Stimulated activated memory B cell treated with anti-CD40 and anti-IgM and Interleukin-4, amounts not matched to agents 10 μg/mL and 1 μg/mL and 100 μg/mL, for 72 hours (primary cell): ENCODE measurements at places on chromosomes 16 and 17.
A peak's percentile ranks its signal among the peaks of the same experiment; 100 is the strongest.

GRCh38 chr17:43418441-43419374, 19.9 kb downstream of the ARL4D start:
- ATAC-seq, result no peak

DNA sequence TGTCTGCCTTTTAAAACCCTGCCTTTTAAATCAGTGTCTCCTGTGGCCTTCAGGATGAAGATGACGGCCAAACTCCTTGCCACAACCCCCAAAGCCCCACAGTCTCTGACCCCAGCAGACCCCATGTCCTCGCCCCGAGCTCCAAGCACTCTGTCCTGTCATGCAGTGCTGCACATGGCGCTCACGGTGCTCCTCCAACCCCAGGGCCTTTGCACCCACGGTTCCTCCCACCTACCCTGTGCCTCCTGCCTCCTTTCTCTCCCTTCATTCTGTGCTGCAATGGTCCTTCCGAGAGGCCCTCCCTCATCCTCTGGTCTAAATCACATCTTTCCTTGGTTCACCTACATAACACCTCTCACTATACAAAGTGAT, 235.3 kb downstream of the KATNIP start:
- ATAC-seq, result no peak

- no peak for ATAC-seq
Observed at GRCh38 chr16:81843243-81843582, 64.1 kb downstream of the PLCG2 start.

- no peak for ATAC-seq
Observed at GRCh38 chr17:68843522-68843921, 111.7 kb downstream of the ABCA8 start.

DNA sequence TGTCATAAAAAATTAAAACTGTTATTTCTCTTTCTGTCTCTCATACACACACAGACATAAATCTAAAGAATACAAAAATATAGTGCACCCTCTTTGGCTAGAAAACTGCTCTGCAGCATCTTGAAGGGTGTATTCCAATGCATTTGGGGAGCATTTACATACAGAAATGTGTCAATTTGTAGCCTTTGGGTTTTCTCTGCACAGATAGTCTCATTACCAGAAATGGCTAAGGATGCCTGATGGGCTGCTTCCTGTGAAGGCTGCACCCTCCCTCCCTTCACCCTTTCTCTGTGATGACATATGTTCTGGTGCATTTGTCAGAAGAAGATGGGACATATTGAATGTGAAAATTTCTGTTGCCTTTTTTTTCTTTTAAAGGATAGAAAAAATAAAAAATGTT, 1239.3 kb downstream of the CDH11 start:
- ATAC-seq, result no peak

GRCh38 chr16:66521951-66522771, 27.8 kb downstream of the TK2 start:
- ATAC-seq, result peak; percentile 76

GRCh38 chr17:75688209-75688825, 21.2 kb downstream of the SAP30BP start:
- no peak for ATAC-seq

DNA sequence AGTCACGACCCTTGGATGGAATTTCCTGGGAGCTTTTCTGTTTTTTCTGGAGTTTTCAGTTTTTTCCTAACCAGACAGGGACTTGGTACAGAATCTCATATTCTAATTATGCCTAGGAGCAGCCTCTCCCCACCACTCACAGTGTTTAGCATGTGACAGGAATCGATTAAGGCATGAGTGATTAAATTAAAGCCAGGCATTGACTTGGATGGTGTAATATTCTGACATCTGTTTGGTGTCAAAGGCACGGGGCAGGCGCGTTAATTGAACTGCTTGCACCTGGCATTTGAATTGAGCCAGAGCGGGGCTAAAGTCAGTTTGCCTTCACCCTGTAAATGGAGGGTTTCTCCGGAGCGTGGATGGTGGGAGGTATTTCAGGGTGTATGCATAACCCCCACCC, 11.9 kb downstream of the MAPT start:
- no peak for ATAC-seq

GRCh38 chr16:13453325-13453724, 466.6 kb upstream of the ERCC4 start:
- ATAC-seq, result no peak

DNA sequence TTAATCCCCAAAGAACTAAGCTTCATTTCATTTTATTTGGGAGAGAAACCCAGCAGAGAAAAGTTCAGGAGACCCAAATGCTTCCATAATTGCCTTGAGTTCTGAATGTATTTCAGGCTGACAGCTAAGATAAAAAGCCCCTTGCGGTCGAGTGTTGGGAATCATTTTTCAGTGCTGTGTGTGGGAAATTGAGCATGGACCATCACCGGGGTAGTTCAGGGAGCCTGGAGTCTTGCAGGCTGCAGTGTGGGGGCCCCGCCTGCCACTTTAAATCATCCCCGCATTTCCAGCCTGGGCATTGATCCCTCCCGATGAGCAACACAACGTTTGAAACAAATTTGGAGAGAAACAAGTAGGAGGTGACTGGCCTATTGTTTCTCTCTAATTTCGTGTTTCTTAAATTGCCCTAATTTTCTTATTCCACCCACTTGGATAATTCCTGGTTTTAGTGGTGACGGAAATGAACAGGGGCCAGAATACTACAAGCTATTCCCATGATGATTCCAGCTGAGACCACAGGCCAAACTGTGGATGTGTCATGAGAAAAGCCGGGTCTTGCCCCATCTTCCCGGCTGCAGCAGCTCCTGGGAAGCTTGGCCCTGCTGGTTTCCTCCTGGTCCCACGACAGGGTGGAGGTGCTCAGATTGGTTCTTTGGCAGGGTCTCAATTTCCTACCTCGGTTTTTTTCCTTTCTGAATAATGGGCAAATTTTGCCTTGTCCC, 75.1 kb downstream of the FOXL1 start:
- no peak for ATAC-seq

DNA sequence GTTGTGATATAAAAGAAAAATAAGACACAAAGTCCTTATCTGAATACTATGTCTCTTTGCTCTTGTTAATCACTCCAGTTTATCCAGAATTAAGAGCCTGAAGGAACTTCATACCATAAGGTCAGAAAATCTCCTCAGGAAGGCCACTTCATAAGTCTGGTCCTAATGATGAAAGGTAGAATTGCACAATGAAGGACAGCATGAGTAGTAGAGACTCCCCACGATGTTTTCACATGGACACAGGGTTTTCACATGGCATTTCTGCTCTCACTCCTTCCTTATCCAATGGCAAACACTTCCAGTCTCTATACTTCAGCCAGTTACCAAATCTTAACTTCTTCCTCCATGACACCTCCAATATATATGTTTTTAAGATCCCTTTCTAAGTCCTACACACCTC, 10.2 kb upstream of the C17orf78 start:
- no peak for ATAC-seq

DNA sequence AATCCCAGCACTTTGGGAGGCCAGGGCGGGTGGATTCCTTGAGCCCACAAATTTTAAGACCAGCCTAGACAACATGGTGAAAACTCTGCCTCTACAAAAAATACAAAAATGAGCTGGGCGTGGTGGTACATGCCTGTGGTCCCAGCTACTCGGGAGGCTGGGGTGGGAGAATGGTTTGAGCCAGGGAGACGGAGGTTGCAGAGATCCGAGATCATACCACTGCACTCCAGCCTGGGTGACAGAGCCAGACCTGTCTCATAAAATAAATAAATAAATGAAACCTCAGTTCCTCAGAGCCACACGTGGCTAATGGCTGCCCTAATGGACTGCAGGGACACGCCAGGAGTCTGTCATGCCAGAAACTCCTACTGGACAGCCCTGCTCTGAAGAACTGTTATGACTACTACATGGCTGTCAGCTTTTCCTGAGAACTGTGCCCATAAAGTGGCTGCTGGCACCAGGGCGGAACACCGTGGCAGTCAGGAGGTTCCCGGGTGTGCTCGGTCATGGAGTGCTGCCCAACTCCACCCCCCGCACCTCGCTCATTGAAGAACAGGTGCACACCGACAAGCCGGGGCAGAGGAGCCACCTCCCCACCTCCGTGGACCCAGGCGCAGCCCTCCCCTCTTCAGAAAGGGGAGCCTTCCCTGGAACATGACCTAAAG, 4.3 kb downstream of the TMEM11 start:
- no peak for ATAC-seq

- ATAC-seq, result no peak
Observed at GRCh38 chr17:72618001-72618509, 474.4 kb downstream of the SLC39A11 start.

DNA sequence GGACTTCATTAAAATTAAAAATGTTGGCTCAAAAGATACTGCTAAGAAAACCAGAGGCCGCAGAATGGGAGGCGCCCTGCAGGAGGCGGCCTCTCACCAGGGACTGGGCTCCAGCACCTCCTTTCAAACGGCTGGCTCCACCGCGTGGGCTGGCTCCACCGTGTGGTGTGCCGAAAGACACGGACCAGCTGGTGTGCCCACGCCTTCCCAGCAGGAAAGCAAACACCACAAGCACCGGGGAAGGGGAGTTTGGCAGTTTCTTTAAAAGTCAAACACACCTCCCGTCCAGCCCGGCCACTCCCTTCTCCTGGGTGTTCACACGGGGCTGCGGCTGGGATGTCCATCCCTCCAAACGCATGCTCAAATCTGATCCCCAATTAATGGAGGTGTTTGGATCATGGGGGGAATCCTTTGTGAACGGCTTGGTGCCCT, 13.9 kb downstream of the HAGH start:
- no peak for ATAC-seq

GRCh38 chr17:17021194-17021863, 20.9 kb upstream of the MPRIP start:
- no peak for ATAC-seq

- no peak for ATAC-seq
Observed at GRCh38 chr17:45164734-45165269, 3.1 kb downstream of the HEXIM2 start.

GRCh38 chr17:37488009-37488604, 1.6 kb upstream of the DUSP14 start:
- ATAC-seq, result no peak

- ATAC-seq, result no peak
Observed at GRCh38 chr16:50372611-50373344, 4.0 kb upstream of the BRD7 start.

GRCh38 chr17:75571197-75571884, 16.3 kb upstream of the MYO15B start:
- peak; percentile 96 for ATAC-seq
